Spinal cord (tissue), 10 donors: ENCODE measurements at places on chromosomes 5 and 9. TPM values are rescaled to one million over a fixed set of nuclear protein-coding genes. Genes with fewer than 3 reads are reported as not detected.

DNA sequence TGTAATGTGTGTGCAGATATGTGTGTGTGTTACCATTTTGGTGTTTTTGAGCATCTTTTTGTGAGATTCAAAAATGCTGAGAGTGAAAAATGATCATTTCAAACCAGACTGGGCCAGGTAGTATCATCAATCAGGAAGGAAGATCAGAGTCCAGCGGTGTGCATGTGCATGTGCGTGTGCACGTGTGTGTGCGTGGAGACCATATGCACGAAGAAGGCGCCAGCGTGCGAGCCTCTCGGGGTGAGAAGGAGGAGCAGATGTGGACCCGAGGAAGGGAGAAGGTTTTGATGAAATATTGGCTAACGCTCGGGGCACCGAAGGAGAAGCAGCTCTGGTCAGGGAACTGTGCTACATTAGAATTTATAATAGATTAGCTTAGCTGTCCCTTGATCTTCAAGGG, 516.4 kb downstream of the CCDC171 start:
- no peak for DNase-seq

DNA sequence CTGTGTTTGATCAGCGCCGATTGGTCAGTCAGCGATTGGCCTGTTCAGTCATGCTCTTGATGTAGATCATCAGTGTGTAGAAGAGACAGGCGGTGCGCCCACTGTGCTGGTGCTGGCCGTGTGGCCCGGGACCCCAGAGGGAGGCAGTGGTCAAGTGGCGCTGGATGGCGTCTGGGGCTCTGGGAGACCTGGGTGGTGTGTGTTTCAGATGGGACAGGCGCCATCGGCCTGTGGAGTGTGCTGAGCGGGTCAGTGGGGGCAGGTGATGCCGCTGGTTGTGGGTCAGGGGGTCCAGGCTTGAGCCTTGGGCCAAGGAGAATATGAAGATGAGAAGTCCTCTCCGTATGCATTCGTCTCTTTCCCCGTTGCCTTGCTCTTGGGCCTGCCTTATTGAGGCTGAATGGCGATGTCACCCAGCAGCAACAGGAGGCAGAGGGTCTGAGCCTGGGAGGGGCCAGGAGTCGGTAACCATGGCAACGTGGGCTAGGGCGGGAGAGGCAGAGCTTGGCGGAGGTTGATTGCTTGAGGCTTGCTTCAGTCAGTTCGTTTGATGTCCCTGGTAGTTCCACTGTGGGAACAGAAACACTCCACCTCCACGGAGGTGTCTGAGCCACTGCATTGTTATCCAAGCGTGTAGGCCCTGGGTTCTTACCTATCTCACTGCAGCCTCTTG, 117.8 kb upstream of the CACNA1B start:
- peak; percentile 33 for DNase-seq

GRCh38 chr5:55149308-55149795, 10.6 kb upstream of the GPX8 start:
- no peak for DNase-seq

DNA sequence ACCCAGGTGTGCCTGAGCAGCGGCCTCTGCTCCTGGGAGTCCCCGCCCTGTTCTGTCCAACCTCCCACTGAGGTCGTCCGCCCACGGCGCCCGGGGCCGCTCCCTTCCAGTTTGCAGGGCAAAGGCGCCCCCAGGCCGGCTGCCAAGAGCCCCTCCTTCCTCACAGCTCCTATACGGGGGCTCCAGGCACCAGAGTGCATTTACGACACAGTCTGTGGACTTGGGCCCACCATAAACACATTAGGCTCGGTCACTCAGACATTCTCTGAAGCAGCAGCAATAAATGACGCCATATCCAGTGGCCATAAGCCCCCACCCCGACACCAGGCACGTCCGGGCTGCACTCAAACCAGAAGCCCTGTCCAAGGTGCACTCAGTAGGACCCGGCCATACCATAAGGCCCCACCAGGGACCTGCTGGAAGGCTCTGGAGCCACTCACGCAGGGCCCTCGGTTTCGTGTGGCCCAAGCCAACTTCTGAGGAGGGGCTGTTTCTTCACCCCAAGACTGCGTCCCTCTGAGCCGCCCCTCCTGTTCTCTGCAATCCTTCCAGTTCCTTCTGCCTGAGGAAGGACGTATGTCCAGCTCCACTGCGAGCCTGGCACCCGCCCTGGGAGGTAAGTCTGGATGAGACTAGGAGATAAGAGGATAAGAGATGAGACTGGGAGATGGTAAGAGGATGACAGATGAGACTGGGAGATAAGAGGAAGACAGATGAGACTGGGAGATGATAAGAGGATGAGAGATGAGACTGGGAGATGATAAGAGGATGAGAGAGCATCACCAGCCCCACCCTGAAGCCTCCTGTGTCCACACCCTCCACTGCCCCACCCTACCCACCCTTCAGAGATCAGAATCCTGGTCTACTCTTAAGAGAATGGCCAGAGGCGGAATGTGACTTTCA, 26.7 kb downstream of the SLC6A18 start:
- no peak for DNase-seq

- DNase-seq, result no peak
Measured at GRCh38 chr5:94692581-94692980, 74.1 kb downstream of the SLF1 start.

- peak; percentile 63 for DNase-seq
Measured at GRCh38 chr9:90921104-90921503, 119.5 kb downstream of the SYK start.

IRX2 gene
- total RNA-seq, result 11.0 TPM

DNA sequence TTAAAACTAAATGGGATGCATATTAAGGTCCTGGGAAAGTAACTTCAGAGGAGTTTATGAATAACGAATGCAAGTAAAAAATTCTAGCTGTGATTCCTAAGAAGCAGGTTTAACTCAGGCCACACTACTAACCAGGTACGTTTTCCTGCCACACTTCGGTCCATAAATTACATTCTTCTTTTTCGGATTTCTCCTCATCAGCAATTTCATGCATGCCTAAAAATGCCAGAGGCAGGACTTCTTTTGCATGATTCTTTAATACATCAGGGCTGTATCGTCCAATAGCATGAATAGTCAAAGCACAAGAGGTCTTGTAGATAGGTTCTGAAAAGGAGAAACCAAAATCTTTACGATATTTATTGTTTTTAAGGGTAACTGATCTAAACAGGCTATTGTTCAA, 42.3 kb upstream of the OR2K2 start:
- no peak for DNase-seq

GRCh38 chr9:81530310-81530810, 159.0 kb downstream of the TLE1 start:
- DNase-seq, result no peak

SH3TC2 gene
- total RNA-seq, result 43.7 TPM
